Activated CD4-positive, alpha-beta T cell treated with anti-CD3 and anti-CD28 coated beads for 24 hours (primary cell): ENCODE measurements at places on chromosomes 11 and 22.

GRCh38 chr11:43327987-43328386, 16.2 kb downstream of the API5 start:
- DNase-seq, result no peak

GRCh38 chr11:1202776-1203504, 19.9 kb upstream of the MUC5B start:
- peak; percentile 51 for DNase-seq

DNA sequence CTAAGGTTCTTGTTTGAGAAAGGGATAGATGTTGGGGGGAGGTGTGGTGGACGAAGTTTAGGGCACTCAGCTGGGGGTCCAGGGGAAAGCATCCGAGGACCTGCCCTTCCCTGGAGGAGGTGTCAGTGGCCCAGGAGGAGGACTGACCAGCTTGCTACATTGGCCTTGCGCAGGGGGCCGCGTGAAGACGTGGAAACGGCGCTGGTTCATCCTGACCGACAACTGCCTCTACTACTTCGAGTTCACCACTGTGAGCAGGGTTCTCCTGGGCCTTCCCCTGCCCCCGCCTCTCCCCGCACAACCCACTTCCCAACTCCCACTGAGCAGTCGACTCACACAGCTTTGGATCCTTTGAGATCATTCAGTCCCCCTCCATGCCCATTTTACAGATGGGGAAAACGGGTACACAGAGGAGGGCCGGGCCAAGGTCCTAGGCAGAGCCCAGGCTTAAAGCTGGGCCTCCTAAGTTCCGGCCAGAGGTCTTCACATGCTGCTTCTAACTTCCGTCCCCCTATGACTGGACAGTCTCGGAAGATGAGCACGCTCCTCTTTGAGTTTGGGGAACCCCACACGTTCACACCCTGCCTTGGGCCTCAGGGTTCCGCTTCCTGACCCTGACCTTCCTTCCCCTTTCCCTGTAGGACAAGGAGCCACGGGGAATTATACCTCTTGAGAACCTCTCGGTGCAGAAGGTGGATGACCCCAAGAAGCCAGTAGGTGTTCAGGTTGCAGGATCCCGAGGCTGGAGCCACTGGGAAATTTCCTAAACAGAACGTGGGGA, 28.7 kb downstream of the CYTH4 start:
- DNase-seq, result no peak

DNA sequence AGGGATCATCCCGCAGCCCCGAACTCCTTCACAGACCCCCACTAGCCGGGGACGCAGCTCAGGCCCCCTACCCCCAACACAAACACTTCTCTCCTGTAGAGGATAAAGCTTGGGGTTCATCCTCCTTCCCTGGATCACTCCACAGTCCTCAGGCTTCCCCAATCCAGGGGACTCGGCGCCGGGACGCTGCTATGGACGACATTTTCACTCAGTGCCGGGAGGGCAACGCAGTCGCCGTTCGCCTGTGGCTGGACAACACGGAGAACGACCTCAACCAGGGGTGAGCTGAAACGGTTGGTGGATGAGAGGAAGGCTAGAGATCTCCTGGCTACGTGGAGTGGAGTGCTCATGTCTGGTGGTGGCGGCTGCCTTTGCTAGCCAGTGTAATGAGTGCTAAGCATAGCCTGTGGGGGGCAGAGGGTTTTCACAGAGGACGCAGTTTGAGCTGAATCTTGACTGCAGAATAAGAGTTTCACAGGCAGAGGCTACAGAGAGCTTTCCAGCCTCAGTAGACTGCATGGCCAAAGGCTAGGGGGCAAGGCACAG, 580 bp downstream of the ILK start:
- DNase-seq, result peak; percentile 16

GRCh38 chr11:60252213-60253108, 9.5 kb upstream of the MS4A4E start:
- DNase-seq, result no peak

- DNase-seq, result peak; percentile 50
These were observed at the start of gene CPT1A for GRCh38 chr11:68841718-68842426. CPT1A (minus strand) TSS chr11:68841916; CDS start chr11:68815474, 26,442 bp downstream.

GRCh38 chr11:42315846-42316245, 856.4 kb upstream of the LRRC4C start:
- no peak for DNase-seq

DNA sequence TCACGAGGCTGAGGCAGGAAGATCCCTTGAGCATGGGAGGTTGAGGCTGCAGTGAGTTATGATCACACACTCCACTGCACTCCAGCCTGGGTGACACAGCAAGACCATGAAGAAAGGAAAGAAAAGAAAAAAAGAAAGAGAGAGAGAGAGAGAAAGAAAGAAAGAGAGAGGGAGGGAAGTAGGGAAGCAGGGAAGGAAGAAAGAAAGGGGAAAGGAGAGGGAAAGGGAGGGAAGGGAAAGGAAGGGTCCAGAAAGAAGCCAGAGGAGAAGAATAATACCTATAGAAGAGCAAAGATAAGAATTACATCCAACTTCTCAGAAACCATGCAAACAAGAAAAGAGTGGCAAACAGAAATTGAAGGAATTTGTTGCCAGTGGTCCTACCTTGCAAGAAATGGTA, 17.2 kb upstream of the ZFTA start:
- no peak for DNase-seq

DNA sequence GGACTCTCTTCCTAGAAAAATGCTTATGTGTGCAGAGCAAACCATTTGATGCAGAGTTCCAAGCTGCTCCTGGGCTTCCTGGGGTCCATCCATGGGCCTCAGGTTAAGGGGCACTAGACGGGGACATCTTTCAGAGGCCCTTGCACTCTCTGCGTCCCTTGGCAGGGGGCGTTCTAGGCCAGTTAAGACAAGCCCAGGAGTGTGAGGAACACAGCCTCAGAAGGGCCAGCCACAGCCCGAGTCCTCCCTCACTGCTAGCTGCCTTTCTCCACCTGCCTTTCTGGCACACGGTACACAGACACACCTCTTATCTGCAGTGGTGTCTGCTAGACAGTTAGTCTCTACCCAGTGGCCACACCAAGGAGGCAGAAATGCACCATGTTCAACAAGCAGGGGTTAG, 18.0 kb upstream of the BID start:
- no peak for DNase-seq

- DNase-seq, result no peak
These were observed 48.4 kb downstream of the PDE2A start for GRCh38 chr11:72625691-72626413.

- no peak for DNase-seq
These were observed 9.0 kb upstream of the AHNAK start for GRCh38 chr11:62555464-62556107.

- DNase-seq, result no peak
These were observed 44.9 kb upstream of the TENM4 start for GRCh38 chr11:79485694-79486093.

DNA sequence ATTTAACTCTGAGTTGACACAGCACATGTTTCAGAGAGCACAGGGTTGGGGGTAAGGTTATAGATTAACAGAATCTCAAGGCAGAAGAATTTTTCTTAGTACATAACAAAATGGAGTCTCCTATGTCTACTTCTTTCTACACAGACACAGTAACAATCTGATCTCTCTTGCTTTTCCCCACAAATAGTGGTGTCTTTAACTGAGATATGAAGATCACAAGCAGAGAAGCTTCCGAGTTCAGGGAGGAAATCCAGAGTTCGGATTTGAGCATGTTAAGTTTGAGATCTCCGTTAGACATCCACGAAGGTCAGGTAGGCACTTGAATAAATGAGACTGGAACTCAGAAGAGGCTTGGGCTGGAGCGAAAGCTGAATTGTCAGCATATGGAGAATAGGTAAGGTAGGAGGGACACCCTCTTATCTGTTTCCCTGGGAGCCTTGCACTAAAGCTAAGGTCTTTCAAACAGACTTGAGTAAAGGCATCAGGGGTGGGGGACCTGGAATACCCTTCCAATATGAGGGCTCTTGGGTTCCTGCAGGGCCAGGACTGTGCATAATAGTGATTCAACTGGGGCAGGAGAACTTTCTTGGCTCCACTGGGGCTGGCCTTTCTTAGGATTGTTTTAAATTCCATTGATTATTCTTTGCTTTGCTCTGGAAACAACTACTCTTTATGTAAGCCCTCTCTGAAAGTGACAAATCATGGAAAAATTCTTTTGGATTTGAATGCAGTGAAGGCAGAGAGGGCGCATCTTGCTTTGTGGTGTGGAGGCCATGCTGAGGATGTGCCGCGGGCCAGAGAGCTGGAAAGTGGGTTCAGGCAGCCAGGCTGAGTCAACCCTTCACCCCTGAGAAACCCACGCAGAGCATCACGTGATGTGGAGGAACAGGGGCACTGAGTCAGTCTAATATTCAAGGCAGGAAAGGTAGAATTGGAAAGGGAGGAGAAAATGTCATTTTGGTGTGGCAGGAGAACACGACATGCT, 62.7 kb upstream of the AMPD3 start:
- no peak for DNase-seq

DNA sequence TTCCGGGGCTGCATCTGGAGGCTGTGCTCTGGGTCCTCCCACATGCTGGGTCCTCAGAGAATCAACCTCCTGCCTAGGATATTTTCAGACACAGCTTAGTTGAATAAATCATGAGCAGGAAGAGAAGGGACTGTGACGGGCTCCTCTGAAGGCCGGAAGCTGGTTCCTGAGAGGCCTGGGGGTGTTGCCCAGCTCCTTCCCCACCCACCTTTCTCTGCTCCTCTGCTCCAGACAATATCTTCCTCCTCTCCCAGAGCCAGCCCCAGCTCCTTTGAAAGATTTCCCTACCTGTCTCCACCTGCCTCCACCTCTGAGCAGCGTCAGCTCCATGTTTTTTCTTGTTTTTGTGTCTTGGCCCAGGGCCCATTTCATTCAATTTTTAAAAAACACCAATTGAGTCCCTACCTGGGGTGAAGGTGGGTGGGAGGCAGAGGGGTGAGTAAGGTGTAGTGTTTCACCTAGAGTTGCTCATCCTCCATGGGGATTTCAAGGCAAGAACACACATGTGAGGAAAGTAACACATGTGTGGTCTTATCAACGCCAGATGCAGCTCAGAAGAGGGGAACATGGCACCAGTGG, 24.8 kb upstream of the THY1 start:
- no peak for DNase-seq

DNA sequence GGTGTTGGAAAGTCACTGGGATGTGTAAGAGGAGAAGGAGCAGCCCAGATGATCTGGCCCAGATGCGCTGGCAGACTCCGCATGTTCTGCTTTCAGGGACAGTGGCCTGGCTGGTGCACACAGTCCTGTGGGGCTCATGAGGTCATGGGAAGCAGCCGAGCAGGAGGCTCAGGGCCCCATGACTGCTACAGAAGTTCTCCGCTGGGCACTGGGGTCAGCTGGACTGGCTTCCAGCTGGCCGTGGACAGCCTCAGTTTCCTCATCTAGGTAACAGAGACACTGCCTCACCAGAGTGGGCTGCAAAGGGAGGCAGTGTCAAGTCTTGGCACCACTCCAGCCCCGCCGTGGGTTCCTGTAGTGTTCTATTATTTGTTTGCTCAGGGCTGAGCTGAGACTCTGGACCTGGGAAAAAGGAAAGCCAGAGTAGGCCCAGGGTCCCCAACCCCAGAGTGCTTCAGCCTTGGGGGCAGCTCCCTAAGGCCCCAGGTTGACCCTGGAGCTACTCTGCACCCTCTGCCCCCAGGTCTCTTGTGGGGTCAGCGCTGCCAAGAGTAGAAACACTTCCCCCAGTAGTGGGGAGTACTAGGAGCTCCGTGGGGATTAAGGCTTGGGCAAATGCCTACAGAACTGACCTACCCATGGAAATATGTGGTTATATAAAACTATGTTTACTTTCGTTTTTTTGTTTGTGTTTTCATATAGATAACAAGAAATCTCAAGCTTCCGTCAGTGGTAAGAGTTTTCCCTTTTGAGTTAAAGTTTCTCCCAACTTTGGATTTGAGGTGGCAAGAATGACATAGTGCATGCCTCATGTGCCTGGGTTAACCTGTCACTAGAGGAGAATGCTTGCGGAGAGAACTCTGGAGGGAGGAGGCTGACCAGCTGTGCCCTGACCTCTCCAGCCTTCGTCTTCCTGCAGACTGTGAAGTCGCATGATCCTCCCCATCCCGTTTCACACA, 45.3 kb downstream of the MED15 start:
- DNase-seq, result no peak

GRCh38 chr11:132576706-132577105, 955.6 kb downstream of the OPCML start:
- DNase-seq, result no peak

DNA sequence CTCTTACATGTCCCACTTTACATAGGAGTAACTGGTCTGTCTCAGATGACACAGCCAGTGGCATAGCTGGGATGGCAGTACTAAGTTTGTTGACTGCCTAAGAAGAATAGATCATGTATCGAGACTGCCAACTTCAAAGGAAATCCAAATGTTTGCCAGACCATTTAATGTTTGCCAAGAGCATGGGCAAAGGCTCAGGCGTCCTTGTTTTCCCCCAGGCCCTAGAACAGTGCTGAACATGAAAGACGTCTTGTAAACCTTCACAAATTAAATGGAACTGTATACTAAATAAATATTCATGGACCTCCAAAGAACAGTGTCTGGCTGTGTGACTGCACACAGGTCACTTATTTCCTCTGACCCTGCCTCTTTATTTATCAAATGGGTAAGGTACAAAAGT, 234.7 kb upstream of the CCDC90B start:
- no peak for DNase-seq

DNA sequence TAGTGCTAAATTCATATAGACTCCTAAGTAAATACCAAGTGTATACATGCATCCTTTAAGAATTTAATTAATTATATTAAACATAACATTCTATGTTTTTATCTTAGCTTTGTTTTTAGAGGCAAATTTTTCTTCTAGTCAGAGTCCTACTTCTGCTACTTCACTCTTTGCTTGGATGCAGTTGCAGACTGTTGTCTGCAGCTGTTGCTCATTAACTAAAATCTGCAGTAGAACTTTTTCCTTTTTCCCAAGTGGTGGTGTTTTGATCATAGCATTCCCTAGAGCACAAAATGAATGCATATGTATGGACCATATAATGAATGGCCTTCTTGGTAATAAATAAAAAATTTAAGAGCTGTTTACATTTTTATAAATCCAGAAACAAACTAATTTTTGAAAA, 198.3 kb downstream of the CASP12 start:
- DNase-seq, result no peak

DNA sequence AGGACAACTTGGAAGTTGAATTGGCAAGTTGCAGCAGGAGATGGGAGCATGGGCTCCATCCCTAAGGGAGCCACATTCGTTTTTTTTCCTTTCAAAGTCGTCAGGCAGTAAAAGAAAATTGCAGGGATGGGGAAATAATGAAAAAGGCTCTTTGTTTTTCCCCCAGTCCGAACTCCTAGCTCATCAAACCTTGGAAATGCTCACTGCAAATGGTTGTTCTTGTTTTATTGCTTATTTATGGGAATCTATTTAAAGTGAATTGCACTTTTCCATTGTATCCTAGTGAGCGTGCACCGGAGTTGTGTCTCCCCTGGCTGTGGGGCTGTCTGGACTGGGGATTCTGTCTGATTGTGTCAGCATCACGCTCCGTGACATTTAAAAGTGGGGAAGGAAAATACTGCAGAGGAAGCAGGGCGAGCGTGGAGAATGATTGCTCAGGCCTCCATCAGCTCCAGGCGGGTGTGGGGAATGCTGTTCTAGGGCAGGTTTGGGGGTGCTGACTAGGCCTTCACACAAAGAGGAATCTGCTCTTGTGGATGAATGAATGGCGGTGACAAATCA, 306.4 kb downstream of the KIRREL3 start:
- no peak for DNase-seq

GRCh38 chr11:34114471-34114870, 9.0 kb downstream of the NAT10 start:
- no peak for DNase-seq
